Tibial nerve (tissue), 4 donors: ENCODE measurements at places on chromosomes 11 and 22.

- DNase-seq = no peak
These were observed 4.9 kb downstream of the CWC15 start for GRCh38 chr11:94968334-94968958.

- DNase-seq = no peak
These were observed 24.3 kb downstream of the AMOTL1 start for GRCh38 chr11:94792451-94792850.

DNA sequence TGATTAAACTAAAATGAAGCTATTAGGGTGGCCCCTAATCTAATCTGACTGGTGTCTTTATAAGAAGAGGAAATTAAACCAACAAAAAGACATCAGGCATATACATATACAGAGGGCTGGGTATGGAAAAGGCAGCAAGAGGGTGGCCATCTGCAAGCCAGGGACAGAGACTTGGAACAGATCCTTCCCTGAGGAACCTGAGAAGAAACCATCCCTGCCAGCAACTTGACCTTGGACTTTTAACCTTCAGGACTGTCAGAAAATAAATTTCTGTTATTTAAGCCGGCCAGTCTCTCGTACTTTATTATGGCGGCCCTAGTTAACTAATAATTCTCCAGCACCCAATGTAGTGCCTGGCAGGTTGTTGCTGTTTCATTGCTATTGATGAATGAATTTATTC, 361.5 kb upstream of the PDGFD start:
- DNase-seq = no peak

DNA sequence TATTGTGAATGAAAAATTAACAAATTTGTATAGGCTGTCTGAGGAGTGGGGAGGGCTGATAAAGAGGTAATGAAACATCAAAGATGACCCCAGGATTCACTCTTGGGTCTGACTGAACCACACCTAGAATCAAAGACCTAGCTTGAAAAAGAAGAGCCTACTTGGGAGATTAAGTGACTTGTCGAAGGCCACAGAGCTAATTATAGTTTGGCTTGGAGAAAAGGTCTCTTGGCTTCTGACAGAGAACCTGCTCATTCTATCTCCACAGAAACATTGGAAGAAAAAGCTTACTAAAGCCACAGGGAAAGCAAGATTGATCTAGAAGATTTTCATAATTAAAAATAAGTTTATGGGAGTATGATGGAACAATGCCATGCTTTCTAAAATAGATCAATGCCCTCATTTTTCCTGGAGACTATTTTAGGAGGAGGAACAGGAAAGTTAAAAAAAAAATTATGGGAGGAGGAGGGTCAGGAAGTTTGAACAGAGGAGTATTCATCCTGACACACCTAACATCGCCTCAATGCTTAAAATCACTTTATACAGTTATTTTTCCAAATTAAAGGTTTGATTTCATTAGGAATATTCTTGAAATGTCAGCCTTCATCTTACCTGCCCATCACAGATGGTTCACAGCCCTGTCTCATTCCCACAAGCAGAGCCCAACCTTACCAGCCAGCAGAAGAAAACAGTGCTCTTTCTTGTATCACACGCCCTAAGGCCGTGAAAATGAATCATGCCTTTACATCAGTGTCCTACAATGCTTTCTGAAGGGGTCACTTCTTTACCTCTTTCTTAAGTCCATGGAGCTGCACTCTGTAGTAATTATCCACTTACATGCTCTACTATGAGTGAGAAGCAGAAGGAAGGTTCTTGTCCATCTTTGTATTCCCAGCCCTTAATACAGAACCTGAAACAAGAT, 231.1 kb upstream of the MPPED2 start:
- DNase-seq = no peak

GRCh38 chr11:79030448-79030847, 410.4 kb downstream of the TENM4 start:
- no peak for DNase-seq
